Regular cardiac myocyte (primary cell): ENCODE measurements at places on chromosomes 13 and 19. TPM values are rescaled to one million over a fixed set of nuclear protein-coding genes. Genes with fewer than 3 reads are reported as not detected.

ERICH6B gene
- total RNA-seq = not detected in 2 replicates

KIR2DL4 gene
- total RNA-seq = not detected in 2 replicates

ZNF358 gene
- total RNA-seq = 6.7 and 10.4 TPM in 2 replicates

TJP3 gene
- total RNA-seq = not detected in 2 replicates

CDC42EP5 gene
- total RNA-seq = 5.2 and 15.8 TPM in 2 replicates

SMIM17 gene
- total RNA-seq = 0.28 TPM in 1 of 2 replicates, not detected in the other

CAMSAP3 gene
- total RNA-seq = not detected in 2 replicates
